Neural crest cell (in vitro differentiated cells): ENCODE measurements at places on chromosomes 6 and 20.

GRCh38 chr20:16596991-16597390 is 23.7 kb upstream of the KIF16B start:
- DNase-seq = no peak

- no peak for DNase-seq
These were observed 64.8 kb downstream of the SYNJ2 start for GRCh38 chr6:158046201-158047126.

DNA sequence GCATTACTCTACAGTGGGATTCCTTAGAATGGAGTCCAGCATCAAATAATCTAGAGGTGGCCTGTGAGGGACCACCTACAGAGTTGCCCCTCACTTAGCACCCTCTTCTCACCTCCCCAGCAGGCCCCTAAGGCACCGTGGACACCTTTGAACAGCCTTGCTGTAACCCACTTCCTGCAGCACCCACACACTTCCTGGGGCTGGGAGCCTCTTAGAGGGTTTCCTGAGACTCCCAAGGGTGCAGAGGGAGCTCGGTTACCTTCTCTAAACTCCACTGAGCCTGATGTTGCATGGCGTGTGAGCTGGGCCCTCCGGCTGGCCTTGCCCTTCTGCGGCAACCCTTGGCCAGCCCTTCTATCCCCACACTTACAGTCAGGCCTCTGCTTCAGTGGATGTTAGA is 7.3 kb upstream of the SIRPG start:
- no peak for DNase-seq

DNA sequence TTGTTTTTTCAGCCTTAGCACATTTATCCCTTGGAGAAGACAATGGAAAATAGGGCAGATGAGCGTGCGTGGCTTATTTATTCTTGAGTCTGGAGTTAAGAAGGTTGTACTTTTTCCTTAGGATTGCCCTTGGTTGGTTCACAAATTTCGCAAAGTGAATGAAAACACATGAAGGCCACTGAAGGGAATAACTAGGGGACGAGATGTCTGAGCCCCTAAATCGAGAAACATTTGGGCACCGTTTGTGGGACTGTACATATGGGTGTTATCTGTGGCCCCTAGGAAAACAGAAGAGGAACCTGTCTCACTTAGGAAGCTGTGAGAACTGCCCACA is 19.4 kb upstream of the TRIM27 start:
- DNase-seq = no peak

DNA sequence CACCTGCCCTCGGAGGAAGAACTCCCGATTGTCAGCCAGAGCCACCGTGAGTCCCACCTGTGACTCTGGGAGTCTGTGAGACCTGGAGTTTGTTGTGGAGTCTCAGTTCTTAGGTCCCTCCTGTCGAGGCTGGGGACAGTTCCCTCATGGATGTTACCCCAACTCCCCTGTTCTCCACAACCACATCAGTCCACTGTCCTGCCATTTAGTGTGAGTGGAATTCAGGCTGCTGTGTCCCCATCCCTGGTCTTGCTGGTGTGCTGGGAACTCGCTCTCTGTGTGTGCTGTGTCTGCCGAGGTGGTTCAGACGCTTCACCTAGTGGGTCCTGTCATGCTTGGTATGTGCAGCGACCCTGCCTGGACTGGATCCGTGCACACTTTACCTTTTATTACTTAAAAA is 163.2 kb downstream of the DTNBP1 start:
- no peak for DNase-seq

- DNase-seq = no peak
These were observed 22.5 kb upstream of the IYD start for GRCh38 chr6:150346346-150346745.

DNA sequence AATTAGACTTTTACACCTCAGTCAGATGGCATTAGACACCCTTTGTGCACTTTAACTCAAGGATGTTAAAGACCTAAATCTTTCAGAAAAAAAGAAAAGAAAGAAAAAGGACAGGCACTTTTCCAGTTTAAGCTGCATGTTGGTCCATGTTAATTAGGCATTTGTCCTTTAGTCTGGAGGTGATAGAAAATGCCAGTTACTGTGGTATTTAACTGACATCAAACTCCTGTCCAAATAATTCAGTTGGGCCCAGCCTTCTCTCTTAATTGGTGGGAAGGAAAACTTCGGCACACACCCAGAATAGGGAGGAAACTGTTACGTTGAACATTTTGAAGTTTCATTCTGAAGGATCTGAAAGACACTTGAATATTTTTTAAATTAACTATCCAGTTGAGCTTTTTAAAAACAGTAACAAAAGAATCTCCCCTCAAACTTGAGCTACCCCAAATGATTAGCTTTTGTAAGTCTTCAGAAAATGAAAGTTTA is 30.3 kb downstream of the RREB1 start:
- DNase-seq = no peak

DNA sequence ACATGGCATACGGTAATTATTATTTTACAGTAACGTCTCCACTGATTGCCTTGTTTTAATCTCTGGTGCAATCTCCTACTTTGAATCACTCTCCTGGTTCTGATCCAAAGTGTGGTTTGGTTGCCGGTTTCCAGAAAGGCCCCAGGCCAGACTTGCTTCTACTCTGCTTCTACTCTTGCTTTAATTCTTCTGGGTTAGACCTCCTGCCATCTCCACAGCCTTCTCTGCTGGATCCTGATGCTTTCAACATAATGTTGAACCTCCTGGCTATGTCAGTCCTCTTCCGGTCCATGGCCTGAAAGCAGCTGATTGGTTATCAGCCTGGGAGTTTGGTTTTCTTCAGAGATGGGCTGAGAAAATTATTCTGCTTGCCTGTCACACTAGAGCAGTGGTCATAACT is 266.5 kb upstream of the RIMS1 start:
- no peak for DNase-seq

GRCh38 chr6:43836507-43837240 is 66.7 kb downstream of the VEGFA start:
- no peak for DNase-seq

- DNase-seq = no peak
These were observed 191.8 kb upstream of the MAN1A1 start for GRCh38 chr6:119541132-119541905.

DNA sequence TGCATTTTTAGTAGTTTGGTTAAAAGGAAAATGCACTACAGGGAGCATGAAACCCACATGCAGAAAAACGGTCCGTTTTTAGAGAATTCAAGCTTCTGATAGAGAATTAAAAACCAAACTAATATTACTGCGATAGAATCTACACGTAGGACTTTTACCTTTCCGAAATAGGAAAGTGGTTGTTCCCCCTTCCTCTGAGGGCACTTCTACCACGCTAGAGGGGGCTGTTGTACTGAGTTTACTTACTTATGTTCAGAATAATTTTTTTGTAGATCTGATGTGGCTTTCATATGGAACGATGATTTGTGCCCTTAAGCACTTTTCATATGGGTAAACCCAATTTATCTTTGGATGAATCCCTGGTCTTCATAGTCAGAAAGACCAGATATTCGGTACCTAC is 264.3 kb upstream of the PLN start:
- peak; percentile 21 for DNase-seq

- no peak for DNase-seq
These were observed 822 bp downstream of the FOXQ1 start for GRCh38 chr6:1312473-1313367.

DNA sequence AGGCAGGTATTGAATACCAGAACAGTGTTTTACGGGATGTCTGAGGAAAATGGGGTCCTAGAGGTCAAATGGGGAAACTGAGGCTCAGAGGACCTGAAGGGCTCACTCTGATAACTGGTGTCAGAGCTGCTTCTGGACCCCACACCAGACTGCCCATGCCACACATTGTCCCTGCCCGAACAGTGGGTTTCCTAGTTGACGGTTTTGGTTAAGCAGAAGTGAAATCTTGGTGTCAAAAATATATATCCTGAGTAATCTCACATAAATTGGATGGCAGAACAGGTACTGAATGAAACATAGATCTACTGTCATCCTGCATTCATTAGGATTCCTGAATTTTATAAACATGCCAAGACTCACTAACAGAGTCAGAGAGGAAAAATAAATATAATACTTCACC is 16.3 kb downstream of the NOX3 start:
- DNase-seq = no peak

GRCh38 chr6:56671651-56672461 is 29.2 kb upstream of the DST start:
- no peak for DNase-seq

- no peak for DNase-seq
These were observed 171.1 kb downstream of the COL19A1 start for GRCh38 chr6:70037445-70037844.

DNA sequence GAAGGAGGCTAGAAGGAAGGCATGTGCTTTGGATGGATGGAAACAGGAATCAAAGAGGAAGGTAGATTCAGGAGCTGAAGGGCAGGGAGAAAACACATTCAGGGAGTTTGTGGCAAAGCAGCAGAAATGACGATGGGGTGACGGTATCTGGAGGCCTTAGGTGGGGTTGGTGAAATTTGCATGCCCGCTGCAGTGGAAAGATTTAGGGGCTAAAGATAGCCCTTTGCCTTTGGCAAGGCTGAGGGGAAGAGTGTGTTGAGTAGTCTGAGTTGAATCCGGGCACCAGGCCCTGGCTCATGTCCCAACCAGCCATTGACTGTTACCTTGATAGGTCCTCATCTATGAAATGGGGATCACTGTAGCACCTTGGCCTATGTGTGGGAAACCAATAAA is 1.3 kb downstream of the GZF1 start:
- DNase-seq = no peak

- DNase-seq = no peak
These were observed 28.0 kb downstream of the PEX3 start for GRCh38 chr6:143478479-143479062.

GRCh38 chr6:135651964-135652755 is 154.6 kb upstream of the AHI1 start:
- DNase-seq = no peak

DNA sequence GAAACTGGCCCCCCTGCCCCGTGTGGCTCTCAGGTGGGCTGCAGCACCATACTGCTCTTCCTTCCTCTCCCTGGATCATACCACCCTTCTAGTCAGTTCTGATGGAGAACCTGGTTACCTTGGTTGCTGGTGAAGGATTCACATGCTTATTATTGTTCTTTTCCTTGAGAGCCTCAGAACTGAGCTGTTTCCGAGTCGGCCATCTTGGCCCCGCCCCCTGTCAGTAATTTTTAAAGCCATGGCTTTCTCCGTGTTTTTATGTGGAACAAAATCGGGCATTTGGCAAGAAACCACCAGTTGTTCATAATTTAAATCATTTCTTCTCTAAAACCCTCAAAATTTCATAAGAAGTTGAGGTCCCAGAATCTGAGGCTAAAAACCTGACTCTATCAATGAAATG is 493.8 kb downstream of the NKAIN2 start:
- no peak for DNase-seq

- no peak for DNase-seq
These were observed 25.3 kb upstream of the CHD6 start for GRCh38 chr20:41643504-41643938.

DNA sequence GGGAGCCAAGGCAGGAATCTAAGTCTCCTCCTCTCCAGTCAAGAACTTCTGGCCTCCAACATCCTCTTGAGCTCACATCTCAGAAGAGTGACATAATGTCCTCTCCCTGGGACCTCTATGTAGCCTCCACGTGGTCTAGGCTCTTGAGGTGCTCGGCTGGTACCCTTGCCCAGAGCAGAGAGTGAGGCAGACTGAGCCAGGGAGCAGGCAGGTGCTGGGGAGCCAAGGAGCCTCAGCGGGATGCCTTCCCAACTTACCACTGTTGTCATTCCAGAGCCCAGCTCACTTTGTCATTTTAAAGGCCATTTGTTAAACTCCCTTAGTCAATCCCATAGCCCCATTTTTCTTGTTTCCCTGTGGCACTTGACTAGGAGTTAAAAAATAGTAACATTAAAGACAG is 52.1 kb upstream of the DUSP22 start:
- DNase-seq = no peak

- DNase-seq = no peak
These were observed 77.8 kb downstream of the ARHGAP18 start for GRCh38 chr6:129632172-129632613.

DNA sequence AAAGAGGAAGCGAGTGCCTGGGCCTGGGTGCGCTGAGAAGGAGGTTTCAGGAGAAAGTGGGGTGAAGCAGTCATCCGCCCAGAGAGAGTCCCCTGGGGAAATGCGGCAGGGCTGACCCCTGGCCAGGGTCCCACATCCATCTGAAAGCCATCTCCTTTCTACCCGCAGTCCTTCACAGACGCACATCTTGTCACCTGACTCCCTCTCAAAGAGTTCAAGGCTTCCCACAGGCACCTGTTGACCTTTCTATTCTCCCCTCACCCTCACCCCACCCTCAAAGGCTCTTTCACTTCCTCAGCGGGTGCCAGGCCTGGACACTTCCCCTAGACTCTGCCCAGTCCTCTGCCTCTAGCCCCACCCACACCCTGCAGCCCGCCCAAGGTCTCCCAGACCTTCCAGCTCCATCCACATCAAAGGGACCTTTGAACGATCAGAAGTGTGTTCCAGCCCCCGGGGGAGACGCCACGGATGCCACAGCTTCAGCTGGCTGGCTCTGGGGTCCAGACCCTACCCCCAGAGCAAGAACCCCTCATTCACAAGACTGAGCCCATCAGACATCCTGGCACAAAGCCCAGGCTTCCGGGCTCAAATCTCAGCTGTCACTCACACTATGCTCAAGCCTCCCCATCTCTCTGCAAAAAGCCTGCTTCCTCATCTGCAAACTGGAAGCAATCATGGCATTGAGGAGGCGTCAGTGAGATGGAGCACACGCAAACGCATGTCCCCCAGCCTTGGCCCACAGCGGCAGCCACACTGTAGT is 2.1 kb downstream of the CTSZ start:
- DNase-seq = no peak

GRCh38 chr20:40686434-40686882 is 2.6 kb downstream of the MAFB start:
- no peak for DNase-seq

GRCh38 chr6:141488488-141488887 is 644.2 kb upstream of the GJE1 start:
- DNase-seq = no peak

- DNase-seq = no peak
These were observed 33.4 kb upstream of the PTGIS start for GRCh38 chr20:49601153-49601924.

GRCh38 chr6:52858416-52858815 is 17.8 kb upstream of the GSTA5 start:
- DNase-seq = no peak

DNA sequence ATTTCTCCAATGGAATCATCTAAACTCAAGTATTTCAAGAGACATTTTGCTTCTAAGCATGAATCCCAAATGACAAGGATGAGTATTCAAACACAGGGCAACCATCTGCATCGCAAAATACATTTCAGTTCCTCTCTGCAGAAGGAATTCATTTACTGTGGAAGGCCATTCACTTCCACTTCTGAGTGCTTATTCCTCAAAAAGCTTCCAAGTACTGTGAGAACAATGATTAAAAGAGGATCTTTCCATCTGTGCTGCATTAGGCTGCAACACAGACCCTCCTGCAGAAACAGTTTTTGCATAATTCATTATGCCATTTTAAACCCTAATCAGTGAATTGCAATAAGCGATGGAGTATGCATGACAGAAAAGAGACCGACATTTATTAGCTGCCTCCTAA is 52.5 kb downstream of the ARHGAP18 start:
- DNase-seq = no peak

DNA sequence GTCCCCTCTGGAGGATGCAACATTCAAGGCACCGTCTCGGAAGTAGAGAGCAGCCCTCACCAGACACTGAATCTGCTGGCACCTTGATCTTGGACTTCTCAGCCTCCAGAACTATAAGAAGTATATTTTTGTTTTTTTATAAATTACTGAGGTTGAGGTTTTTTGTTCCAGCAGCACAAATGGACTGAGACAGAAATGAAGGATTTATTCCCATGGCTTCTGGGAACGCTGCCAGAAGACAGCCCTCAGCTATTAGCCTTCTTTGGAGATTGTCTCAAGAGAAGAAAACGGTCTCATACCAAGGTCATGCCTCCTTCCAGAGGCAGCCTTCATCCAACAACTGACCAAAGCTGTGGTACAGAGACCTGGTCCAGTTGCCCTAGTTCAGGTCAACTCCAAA is 85.4 kb downstream of the CHMP4B start:
- no peak for DNase-seq
